ENCODE measurements at places on chromosomes 5 and 9.

- DNase-seq: no peak
Measured at GRCh38 chr5:132301344-132302271, 7.4 kb downstream of the SLC22A4 start.

- DNase-seq: no peak
Measured at GRCh38 chr9:90815183-90815943, 13.7 kb downstream of the SYK start.

- no peak for DNase-seq
Measured at GRCh38 chr5:114123654-114124053, 238.2 kb upstream of the KCNN2 start.

DNA sequence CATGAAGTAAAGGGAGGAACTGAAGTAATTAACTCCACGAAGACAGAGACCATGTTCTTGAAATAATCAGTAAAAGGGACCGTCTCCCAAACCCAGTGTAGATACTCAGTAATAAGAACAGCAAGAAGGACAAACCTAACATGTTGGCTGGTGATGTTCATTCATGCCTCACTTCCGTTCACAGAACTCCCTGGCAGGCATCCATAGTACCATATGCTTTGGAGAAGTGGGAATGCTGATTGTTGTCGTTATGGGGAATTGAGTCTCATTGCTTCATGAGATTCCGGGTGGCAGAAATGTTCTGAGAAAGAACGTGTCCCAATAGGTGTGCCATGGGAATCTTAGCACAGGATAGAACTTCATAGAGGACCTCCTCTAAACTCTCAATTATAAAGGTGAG is 452.3 kb downstream of the ZSWIM6 start:
- DNase-seq: no peak

DNA sequence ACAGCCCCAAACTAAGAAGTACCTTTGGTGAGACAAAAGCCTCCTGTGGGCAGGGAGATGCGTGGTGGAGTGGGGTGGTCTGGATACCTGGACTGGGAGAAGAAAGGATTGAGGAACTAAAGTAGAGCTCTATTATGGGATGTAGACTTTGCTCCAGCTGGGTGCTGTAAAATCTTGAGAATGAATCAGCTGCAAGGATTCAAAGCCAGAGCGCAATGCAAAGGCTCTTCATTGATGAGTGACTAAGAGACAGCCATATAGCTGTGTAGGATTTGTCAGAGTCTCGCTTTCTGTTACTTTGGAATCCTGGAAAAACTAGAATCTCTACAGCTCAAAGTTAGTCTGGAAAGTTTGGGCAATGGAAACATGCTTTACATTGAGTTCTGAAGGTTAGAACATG is 159.9 kb downstream of the TAF11L14 start:
- no peak for DNase-seq

GRCh38 chr5:142324136-142324870 is 518 bp downstream of the SPRY4 start:
- DNase-seq: no peak

DNA sequence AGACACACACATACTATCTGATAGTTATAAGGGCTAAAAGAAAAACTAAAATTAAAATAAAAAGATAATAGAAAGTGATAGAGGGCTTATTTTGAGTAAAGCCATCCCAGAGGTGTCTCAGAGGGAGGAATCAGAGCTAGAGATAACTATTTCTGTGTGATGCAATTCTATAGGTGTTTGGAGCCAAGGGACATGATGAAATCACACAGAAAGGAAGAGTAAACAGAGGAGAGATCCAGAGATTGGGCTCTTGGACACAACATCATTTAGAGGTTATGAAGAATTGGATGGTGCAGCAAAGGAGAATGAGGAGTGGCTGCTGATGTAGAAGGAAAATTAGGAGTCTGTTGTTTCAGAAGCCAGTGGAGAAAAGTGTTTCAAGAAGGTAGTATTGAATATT is 393.5 kb downstream of the DIRAS2 start:
- no peak for DNase-seq

GRCh38 chr9:133428617-133429101 is 6.5 kb downstream of the ADAMTS13 start:
- no peak for DNase-seq

DNA sequence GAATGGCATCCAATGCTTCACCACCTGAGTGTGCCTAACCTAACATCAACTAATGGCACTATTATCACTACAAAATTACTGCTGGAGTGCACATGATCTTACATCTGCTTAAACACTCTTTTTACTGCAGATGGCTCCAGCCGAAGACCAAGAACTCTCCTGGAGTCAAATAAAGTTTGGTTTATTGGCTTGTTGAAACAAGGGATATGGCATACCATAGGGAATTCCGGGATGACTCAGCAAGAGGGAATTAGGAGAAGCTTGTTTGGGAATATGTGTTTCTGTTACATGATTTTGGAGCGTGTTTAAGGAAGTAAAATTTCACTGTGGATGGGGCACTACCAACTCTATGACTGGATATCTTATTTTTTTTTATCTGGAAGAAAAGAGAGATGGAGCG is 872.6 kb downstream of the DTWD2 start:
- no peak for DNase-seq

Data from T-helper 1 cell (primary cell).